Urinary bladder (tissue), 4 donors: ENCODE measurements at places on chromosomes 16 and 17.

DNA sequence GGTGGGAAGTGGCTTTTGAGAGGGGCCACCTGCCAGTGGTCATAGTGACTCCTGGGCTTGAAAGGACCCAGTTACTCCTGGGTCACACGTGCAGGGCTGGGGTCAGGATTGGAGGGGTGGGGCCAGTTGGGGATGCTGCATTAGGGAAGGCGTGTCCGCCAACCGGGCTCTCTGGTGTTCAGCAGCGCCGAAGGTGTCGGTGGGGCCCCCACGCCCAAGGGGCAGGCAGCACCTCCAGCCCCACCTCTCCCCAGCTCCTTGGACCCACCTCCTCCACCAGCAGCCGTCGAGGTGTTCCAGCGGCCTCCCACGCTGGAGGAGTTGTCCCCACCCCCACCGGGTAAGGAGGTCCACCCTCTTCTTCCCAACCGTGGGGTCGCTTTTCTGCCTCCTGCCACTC lies 9.5 kb downstream of the ABI3 start:
- DNase-seq, result no peak

GRCh38 chr17:34527908-34528470 lies 51.4 kb upstream of the TMEM132E start:
- no peak for DNase-seq

- no peak for DNase-seq
These were observed 25.8 kb downstream of the LITAF start for GRCh38 chr16:11560701-11561453.

DNA sequence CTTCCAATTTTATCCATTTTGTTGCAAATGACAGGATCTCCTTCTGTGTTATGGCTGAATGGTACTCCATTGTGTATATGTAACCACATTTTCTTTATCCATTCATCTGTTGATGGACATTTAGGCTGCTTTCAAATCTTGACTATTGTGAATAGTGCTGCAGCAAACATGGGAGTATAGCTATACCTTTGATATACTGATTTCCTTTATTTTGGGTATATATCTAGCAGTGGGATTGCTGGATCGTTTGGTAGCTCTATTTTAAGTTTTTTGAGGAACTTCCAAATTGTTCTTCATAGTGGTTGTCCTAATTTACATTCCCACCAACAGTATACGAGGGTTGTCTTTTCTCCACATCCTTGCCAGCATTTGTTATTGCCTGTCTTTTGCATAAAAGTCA lies 67.8 kb downstream of the BRIP1 start:
- DNase-seq, result no peak

DNA sequence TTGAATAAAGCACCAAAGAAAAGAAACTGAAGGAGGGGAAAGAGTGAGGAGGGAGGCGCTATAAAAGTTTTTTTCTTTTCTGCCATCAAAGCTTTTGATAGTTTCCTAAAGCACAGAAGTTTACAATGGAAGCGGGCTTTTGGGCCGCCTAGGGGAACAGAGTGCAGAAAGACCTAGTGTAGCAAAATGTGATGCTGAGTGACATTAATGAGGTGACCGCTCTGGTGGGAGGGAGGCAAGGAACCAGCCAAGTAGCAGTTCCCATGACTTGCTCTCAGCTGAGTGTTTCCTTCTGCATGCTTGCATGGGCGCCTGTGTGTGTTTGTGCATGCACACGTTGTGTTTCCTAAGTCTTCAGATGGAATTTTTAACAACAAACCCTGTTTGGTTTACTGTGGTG lies 15.5 kb downstream of the MSI2 start:
- no peak for DNase-seq

DNA sequence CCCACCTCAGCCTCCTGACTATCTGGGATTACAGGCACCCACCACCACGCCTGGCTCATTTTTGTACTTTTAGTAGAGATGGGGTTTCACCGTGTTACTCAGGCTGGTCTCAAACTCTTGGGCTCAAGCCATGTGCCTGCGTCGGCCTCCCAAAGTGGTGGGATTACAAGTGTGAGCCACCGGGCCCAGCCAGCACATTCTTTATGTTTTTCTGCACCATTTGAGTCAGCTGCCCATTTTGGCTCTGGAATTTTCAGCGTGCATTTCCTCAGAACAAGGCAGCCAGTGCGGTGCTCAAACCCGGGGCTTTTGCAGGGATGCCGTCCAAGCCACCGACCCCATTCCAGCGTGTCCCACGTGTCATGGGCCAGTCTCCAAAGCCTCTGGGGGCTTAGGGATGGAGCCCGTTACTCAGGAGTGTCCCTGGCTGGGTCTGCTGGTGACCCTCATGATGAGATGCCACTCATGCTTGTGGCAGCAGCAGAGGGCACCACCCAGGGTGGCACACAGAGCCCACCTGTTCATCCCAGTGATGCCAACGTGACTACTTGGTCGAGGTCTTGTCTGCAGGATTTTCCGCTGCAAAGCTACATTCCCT lies 3.7 kb upstream of the RAB40C start:
- no peak for DNase-seq

GRCh38 chr16:4386951-4387565 lies 15.4 kb downstream of the VASN start:
- no peak for DNase-seq

DNA sequence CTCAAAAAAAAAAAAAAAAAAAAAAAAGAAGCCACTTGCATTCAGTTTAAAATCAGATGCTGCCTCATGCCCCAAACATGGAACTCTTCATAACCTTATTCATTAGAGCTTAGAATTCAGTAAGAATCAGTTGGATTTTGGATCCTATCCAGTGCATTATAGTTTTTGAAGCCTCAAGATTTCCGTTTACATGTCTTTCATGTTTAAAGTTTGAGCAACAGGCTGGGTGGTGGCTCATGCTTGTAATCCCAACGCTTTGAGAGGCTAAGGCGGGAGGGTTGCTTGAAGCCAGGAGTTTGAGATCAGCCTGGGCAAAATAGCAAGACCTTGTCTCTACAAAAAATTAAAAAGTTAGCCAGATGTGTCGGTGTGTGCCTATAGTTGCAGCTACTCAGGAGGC lies 55.0 kb downstream of the SNTB2 start:
- no peak for DNase-seq

- no peak for DNase-seq
These were observed 284.2 kb downstream of the FTO start for GRCh38 chr16:53988136-53988535.

DNA sequence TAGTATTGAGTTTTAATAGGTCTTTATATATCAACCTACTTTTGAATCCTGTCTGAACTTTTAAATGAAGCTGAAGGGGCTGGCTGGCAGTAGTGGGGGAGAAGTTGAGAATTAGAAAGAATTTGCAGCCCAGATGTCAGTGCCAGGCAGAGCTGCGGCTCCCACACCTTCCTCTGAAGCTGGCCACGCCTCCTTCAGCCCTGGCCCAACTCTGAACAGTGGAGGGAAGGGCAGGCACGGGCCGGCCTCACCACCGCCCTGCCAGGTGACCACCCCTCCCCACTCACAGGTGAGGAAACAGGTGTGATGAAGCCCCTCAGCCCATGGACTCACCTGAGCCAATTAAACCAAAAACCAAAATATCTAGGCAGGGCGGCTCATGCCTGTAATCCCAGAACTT lies 87.0 kb downstream of the MGAT5B start:
- no peak for DNase-seq

DNA sequence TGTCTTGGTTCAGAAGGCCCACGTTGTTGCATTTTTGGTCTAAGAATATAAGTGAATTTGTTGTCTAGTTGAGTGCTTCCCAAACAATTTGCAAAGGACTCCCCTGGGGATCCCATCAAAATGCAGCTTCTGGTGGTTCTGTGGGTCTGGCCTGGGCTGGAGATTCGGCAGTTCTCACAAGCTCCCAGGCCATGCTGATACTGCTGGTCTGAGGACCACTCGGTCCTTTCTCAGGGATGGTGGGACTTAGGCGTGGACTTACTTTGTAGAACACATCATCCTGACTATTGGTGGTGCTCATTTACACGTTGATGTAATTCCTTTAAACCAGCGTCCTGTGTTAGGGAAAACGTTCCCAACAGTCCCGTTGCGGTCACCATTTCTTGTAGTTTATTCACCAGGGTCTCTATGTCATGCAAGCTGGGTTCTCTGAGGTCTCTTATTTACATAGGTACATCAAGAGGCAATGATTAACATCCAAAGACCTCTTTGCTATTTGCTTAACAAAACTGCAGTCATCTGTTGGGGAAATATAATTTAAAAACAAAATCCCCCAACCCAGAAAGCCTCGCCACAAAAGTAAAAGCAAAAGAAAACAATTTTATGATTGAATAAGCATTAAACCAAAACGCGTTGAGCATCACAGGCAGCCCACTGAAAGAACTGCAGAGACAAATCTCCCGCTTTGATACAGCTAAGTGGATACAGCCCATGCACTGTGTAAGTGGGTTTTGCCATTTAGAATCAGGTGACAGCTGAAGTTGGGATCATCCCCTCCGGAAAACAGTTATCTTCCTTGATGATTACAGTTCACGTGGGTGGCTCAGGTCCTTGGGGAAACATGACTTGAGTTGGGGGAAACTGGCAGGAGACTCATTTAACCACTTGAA lies 39.0 kb upstream of the SEC14L1 start:
- DNase-seq, result no peak

GRCh38 chr17:37614391-37614790 lies 5.2 kb upstream of the SYNRG start:
- no peak for DNase-seq

- DNase-seq, result no peak
These were observed 6.0 kb downstream of the WFIKKN2 start for GRCh38 chr17:50841277-50841948.

DNA sequence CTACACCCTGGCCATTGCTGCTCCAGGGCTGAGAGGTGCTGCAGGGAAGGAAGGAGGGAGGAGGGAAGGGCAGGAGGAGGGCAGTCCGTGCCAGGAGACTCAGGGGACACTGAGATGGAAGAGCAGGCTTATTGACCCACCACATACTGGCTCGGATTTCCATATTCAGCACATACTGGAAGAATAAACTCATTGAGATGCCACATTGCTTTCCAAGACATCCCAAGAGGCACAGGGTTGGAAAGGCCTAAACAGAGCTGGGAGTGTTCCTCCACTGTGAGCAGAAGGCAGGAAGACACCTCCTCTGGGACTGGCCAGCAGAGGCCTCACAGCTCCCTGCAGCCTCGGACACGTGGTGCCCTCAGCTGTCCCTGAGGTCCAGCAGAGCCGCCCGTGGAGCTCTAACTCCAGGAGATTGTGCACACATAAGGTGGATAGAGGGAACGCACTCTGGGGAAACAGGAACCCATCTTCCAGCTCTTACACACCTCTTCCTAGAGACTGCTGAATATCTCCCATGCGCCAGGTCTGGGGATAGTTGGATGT lies 17.4 kb downstream of the CCDC182 start:
- DNase-seq, result no peak

GRCh38 chr16:67637625-67638024 lies 7.3 kb upstream of the CARMIL2 start:
- no peak for DNase-seq

DNA sequence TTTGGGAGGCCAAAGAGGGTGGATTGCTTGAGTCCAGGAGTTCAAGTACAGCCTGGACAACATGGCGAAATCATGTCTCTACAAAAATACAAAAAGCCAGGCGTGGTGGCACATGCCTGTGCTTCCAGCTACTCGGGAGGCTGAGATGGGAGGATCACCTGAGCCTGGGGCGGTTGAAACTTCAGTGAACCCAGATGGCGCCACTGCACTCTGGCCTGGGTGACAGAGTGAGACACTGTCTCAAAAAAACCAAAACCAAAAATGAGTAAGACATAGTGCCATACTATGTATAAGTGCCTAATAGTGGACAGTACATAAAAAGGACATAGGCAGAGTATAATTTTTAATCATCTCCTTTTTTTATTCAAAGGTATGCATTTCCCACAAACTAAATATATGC lies 4.0 kb downstream of the CTC1 start:
- no peak for DNase-seq

- no peak for DNase-seq
These were observed 19.9 kb upstream of the C16orf78 start for GRCh38 chr16:49353680-49354079.

DNA sequence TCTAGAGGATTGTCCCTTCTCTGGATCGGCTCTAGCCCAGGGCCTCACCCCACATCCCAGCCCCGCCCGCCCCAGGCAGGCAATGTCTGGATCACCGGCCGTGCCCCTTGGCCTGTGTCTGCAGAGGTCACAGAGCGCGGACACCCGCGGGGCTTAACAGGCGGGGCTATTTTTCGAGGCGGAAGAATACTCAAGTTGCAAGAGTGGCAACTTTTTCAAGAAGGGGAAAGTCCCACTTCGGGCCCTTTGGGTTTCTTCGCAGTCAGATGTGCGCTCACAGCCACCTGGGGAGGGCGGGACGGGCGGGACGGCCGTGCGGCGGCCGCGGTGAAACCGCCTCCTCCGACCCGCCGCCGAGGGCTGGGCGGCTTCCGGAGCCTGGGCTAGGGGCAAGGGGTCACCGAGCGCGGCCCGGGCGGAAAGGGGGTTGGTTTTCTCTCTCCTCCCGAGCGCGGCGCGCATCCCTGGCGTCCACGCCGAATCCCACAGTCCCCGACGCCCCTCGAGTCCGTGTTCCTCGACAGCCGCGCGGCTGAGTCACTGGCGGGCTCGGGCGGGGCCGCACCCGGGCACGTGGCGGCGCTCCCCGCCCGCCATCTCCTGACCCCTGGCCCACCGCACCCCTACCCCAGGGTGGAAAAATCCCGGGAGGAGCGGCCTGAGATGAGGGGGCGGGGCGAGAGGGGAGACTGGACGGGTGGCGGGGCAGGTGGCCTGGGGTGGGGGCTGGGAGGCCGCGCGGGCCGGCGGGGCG lies 1.2 kb upstream of the PFN1 start:
- DNase-seq, result no peak

DNA sequence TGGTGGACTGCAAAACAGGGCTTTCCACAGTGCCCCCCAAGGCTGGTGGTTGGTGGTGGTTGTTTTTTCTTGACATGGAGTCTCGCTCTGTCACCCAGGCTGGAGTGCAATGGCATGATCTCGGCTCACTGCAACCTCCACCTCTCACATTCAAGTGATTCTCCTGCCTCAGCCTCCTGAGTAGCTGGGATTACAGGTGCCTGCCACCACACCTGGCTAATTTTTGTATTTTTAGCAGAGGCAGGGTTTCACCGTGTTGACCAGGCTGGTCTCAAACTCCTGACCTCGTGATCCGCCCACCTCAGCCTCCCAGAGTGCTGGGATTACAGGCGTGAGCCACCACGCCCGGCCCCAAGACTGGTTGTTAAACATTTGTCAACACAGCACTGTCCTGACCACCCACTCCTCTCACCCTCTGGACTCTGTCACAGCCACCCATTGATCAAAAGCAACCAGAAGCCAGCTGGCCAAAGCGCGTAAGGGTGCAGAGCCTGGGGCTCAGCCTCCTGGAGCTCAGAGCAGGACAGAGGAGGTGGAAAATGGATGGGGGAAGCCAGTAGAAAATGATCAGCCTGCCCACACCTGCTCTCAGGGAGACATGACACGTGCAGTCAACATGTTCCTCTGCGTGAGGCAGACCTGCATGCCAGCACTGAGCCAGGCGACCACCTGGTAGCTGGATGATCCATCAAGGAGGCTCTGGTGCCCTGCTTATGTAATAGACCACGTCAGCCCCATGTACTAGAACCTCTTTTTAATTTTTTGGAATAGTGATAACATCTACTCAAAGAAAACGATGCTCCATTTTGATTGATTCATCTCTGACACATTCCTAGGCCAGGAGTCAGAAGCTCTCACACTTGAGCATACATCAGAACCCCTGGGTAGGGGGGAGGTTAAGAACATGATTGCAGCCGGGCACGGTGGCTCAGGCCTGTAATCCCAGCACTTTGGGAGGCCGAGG lies 14.8 kb upstream of the OSGIN1 start:
- DNase-seq, result no peak

- no peak for DNase-seq
These were observed 536.9 kb downstream of the XYLT1 start for GRCh38 chr16:16933861-16934260.
